GM20000 (cell line): ENCODE measurements at places on chromosomes 2 and 18.

DNA sequence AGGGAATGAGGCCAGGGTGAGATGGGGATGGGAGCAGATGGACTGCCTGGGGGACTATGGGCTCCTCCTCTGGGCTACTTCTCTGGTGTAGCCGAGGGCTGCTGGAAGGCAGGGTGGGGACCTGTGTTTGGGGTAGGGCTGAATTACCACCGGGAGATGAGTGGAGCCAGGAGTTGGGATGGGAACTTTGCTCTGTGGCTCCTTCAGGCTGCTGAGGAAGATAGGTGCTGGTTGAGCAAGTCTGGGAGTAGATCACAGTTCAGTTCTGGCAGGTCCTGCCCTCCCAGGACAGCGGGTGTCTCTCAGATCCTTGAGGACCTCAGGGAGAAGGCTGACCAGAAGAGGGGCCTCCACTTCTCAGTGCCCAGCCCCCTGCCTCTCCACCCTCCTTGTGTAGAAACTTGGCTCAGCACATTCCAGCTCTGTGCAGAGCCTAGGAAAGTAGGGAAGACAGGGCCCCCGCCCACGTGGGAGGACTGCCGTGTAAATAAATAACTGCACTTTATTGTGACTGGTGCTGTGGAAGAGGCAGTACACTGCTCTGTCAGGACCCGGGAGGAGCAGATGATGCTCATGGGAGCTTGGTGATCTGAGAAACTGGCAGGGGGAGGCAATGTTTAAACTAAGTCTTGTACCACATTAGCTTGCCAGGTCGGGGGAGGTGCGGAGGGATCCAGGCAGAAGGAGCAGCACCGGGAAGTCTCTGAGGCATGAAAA, 15.3 kb downstream of the TET3 start:
- DNase-seq = no peak

GRCh38 chr2:1755436-1756191, 11.3 kb upstream of the PXDN start:
- no peak for DNase-seq

GRCh38 chr2:119837350-119837749, 77.6 kb downstream of the PTPN4 start:
- DNase-seq = no peak

DNA sequence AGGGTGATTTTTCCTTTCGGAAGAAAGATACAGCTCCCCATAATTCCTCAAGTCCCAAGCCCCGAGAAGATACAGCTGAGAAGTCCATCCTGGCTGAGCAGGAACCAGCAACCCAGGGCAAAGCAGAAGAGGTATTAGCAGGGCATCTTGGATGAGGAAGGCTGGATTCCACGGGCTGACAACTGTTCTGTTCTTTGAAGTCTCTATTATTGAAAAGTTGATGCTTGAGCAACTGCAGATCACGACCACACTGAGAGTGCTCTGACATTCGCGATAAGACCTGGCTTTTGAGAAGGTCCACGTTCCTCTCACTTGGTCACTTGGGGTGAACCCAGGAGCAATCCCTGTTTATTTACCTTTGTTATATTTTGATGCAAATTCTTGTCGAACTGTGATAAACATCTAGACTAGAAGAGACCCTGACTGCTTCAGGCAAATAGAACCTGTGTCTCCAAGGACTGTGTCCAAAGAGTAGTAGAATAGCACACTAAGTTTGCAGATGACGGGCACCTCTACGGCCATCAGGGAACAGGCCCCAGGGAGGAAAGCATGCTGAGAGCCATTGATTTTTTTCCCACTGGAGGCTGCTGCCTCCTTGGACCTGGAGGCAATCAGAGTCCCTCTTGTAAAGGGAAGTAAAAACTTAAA, 133.1 kb downstream of the ARL4C start:
- no peak for DNase-seq

DNA sequence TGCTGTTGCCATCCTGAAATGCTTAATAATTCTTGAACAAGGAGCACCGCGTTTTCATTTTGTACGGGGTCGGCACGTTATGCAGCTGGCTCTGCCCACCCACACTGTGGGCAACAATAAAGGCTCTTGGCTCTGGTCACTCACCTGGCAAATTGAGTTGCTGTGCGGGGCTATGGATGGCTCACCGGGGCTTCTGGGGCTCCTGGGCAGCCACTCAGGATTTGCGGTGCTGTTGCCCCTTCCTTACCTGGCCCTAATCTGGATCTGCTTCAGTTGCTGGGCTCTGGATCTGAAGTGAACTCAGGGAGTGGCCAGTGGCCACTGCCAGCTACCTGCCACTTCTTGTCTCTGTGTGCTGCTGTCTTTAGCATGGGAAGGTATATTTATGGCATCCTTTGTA, 22.7 kb downstream of the RHOB start:
- DNase-seq = no peak

DNA sequence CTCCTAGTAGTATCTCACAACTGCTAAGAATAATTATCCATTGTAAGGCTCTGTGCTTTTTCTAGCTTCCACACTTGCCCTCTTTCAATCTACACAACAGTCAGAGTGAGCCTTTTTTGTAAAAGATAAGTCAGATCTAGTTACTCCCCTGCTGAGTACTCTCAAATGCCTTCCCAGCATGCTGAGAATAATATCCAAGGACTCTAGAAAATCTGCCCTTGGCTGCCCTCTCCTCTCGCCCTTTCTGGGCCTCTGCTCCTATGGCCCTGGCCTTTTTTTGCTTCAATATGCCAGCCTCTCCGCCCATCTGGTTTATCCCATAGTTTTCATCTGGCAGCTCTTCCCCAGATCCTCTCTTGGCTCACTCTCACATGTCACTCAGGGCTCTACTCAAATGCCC, 455.9 kb upstream of the UBE2E3 start:
- DNase-seq = no peak

GRCh38 chr2:3535794-3536681, 16.7 kb upstream of the ADI1 start:
- peak; percentile 36 for DNase-seq

DNA sequence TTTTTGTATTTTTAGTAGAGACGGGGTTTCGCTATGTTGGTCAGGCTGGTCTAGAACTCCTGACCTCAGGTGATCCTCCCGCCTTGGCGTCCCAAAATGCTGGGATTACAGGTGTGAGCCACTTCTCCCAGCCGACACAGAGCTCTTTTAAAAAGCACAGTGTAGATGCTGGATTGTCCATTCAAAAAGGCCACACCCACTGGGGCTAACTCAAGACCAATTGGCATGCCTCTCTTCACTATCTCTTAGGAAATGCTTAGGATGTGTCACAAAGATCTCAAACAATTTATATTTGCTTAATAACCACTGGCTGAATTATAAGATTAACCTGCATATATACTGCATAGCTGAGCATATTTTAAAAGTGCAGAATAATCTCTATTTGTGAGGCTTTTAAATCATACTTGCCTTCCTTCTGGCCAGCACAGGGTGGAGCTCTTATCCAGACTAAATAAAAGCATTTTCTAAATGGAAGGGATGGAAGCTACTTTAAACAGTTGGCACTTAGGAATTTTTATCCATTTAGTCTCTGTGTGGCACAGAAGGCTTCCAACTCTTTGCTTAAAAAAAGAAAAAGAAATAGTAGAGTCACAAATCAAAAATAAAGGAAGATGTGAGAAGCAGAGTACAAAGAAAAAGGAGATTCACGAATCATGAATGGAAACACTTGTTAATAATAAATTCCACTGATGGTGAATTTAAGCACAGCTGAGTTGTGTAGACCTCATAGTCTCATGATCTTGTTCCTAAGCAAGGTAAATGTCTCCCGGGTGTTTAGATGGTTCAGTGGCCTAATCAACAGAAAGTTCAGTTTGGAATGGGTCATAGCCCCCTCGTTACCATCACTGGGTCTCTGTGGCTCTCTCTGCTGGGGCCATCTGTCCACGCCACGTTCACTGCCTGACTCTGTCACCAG, 22.4 kb downstream of the CRYGD start:
- no peak for DNase-seq

DNA sequence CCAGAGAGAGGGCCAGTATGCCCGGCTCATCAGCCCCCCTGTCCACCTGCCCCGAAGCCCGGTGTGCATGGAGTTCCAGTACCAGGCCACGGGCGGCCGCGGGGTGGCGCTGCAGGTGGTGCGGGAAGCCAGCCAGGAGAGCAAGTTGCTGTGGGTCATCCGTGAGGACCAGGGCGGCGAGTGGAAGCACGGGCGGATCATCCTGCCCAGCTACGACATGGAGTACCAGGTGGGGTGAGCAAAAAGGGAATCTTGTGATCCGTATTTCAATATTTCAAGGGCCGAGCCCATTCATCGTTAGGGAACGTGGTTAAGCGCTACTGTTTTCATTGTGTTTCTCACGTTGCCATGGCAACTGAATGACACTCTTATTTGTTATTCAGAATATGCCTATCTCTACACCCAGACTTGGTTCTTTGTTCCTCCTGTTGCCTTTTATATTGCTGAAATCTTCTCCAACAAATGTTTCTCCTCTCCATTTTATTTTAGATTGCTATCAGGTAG, 81.5 kb downstream of the NRP2 start:
- DNase-seq = peak; percentile 27

DNA sequence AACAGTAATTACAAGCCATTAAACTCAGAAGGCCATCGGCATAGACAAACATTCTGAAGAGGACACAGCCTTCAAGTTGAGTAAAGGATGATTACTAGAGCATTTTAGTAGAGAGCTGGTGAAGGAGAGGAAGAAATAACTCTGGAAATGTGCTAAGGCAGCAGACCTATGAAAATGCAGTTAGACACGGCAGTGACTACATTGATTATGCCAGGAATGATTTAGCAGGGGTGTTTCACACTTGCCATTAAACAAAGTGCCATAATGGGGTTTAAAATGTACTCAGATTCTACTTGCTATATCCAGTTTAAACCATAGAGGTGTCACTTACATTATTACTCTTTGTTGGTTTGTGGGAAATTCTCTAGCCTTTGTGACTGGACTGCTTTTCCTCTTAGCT, 372.3 kb downstream of the CPS1 start:
- no peak for DNase-seq

GRCh38 chr2:102313025-102313424, 1.7 kb downstream of the IL1RL1 start:
- no peak for DNase-seq

GRCh38 chr2:171855401-171855800, 38.6 kb downstream of the SLC25A12 start:
- no peak for DNase-seq

- no peak for DNase-seq
Measured at GRCh38 chr2:38709567-38710194, 41.5 kb downstream of the SRSF7 start.

GRCh38 chr18:78711971-78712370, 267.6 kb upstream of the SALL3 start:
- DNase-seq = no peak

DNA sequence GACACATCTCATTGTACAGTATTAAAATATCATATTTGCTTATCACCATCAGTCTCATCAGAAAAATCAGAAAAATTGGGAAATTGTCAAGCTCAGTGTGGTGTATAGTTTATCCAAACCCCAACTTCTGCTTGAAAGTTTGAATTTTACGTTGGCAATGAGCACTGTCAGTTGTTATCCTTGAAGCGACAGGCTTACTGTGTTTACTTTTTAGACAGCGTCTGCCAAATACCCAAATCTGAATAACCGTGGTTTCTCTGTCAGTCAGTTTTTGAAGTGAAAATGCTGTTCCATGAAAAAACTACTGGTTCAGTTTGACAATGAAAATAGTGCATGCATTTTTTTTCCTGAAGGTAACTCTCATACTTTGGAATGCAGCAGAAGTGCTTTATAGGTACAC, 70.2 kb downstream of the PARD3B start:
- DNase-seq = no peak

- DNase-seq = no peak
Measured at GRCh38 chr2:70807102-70807827, 13.1 kb downstream of the CLEC4F start.

GRCh38 chr2:136205615-136206014, 87.7 kb upstream of the CXCR4 start:
- no peak for DNase-seq

GRCh38 chr18:55695091-55695490, 107.1 kb upstream of the TCF4 start:
- no peak for DNase-seq

- no peak for DNase-seq
Measured at GRCh38 chr2:219688560-219689445, 61.4 kb downstream of the SLC4A3 start.

GRCh38 chr2:47799031-47799609, 16.2 kb downstream of the MSH6 start:
- no peak for DNase-seq

DNA sequence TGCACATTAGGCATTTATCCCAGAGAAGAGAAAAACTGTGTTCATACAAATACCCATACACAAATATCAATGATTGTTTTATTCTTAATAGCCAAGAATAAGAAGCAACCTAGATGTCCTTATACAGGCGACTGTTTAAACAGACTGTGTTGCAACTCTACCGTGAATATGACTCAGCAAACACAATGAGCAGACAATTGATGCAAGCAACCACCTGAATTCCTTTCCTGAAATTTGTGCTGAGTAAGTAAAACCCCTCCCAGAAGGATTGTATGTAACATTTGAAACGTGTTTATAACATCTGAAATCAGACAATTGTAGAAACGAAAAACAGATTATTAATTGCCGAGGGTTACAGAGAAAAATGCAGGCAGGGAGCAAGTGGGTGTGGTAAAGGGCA, 621.9 kb upstream of the SOX11 start:
- DNase-seq = no peak

DNA sequence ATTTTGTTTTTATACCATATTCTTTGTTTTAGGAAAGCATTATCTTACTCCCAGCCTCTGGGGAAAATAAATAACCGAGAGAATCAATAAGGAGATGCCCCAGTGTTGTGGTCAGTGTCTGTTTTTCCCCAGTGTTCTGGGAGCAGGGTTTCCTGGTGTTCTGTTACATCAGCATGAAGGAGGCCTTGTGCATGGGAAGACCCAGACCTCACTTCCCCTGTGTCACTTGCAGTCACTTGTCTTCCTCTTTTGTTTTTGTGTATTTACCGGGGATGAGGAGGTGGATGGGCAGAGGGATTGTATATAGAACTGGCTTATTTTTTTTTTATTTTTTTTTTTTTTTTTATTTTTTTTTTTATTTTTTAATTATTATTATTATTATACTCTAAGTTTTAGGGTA, 45.0 kb upstream of the MGAT5 start:
- DNase-seq = no peak

DNA sequence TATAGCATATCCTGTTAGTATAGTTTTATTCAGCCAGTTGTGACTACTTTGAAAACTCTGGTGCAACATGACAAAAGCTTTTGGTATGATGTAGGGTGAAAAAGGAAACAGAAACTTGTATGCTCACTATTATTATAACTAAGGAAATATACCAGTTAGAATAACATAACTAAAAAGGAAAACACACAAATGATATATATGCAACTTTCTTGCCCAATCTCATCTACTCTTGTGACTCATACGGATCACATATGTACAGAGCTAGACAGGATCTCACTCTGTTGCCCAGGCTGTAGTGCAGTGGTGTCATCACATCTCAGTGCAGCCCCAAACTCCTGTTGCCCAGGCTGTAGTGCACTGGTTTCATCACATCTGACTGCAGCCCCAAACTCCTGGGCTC, 12.4 kb upstream of the TLK1 start:
- no peak for DNase-seq

- DNase-seq = peak; percentile 63
Measured at GRCh38 chr2:197011801-197012641, 85.5 kb upstream of the PGAP1 start.
